ENCODE measurements at places on chromosomes 7 and 10. TPM values are rescaled to one million over a fixed set of nuclear protein-coding genes. Genes with fewer than 3 reads are reported as not detected.

- no peak for DNase-seq
Observed at GRCh38 chr10:103539751-103540150, 46.2 kb downstream of the NEURL1 start.

DNA sequence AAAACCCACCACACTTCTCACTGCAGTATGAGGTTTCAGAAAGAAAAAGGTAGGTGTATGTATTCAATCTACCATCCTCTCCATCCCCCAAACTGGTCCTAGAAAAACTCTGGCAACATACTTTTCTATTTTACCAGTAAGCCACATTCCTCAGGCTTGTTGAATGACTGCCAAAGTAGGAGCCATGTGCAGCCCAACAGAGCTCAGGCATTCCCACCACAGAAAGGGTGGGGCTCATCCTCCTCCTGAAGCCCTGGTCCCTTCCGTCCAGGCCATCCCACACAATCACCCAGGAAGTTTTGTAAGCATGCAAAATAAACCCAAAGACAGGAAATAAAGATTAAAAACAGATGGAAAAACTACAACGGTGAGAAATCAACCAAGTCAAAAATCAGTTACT lies 57.2 kb downstream of the MAD1L1 start:
- no peak for DNase-seq

DNA sequence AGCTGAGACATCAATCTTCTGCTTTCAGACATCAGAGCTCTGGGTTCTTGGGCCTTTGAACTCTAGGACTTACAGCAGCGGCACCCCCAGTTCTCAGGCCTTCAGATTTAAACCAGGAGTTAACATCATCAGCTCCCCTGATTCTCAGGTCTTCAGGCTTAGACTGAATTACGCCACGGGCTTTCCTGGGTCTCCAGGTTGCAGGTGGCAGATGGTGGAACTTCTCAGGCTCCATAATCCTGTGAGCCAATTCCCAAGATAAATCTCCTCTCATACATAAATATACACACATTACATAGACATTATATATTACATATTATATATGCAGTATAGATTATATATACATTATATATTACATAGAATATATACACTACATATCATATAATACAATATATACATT lies 408.9 kb upstream of the AUTS2 start:
- no peak for DNase-seq

- no peak for DNase-seq
Observed at GRCh38 chr10:7239312-7239985, 171.4 kb downstream of the SFMBT2 start.

DNA sequence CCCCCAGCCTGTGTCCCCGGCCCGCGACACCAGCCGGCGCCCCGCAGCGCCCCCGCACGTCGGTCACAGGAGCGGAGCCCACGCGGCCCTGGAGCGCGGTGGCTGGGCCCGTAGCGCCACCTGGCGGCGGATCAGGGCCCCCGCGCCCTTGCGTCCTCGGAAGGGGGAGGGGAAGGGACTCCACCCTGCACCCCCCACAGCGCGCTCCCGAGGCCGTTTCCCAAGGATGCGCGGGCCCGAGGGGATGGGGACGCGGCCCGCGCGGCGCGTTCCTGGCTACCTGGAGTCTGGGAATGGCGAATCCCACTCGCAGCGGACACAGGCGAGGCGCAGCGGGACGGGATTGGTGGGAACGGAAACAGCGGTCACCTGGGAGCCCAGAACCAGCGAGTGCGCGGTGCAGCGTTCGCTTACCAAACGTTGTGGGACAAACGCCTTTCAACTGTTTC lies 23.8 kb upstream of the MKI67 start:
- DNase-seq = peak; percentile 78

GRCh38 chr7:157607218-157607617 lies 270.4 kb downstream of the DNAJB6 start:
- DNase-seq = no peak

AOC1 gene
- total RNA-seq = 0.28 TPM

DNA sequence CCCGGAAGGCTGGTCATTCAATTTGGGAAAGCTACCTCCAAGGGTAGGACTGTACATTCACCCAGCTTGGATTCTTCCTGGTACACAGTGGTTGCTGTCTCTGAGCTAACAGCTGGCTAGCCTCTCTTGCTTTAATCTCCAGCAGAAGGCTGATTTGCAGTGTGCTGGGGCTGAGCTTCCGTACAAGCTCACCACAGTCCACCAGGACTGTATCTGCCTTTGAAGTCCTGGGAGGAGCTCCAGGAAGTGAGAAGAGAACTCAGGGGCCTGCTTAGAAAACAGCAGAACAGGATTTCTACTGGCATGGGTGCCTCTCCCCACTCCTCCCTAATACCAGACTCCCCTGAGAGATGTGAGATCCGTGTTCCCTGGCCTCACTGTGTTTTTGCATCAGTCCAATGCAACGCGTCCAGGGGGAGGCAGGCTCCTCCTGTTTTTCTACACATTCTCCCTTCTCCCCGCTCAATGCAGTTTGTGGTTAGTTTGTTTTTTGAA lies 6.6 kb downstream of the AFAP1L2 start:
- no peak for DNase-seq

DRGX gene
- total RNA-seq = not detected

- no peak for DNase-seq
Observed at GRCh38 chr7:130838738-130839137, 104.7 kb upstream of the KLF14 start.

PNLIPRP3 gene
- total RNA-seq = not detected

ODAD2 gene
- total RNA-seq = 0.33 TPM

STEAP1B gene
- 0.28 TPM for total RNA-seq

GRCh38 chr7:134042307-134042706 lies 84.8 kb upstream of the LRGUK start:
- no peak for DNase-seq

DNA sequence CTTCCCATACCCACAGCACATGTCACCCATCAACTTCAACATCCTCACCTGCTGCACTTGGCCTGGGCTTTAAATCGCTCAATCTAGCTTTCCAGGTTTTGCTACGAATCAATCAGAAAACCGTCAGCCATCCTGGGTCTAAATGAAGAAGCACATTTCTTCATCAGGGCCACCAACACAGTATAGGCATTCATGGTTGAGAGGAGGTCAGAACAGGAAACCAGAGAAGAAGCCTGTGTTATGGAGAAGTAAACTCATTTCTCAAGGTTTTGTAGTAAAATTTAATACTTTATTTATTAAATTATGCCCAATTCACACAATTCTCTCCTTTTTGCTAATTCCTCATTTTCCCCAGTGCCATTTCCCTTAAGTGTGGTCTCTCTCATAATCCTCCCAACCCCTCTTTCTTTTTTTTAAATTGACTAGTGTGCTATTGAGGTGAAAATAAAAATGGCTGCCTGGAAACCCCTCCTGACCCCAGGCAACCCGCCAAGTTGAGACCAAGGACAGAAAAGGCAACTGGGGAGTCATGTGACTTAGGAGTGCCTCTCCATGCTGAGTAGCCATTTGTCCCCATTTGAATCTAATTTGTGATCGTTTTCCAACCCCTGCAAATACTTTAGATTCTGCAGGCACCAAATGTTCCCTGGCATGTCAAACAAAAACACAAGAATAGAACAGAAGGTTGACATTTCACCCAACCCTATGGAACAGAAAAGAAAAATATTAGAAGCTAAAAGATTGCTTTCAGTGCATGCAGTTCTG lies 181.1 kb upstream of the NAMPT start:
- DNase-seq = no peak

HTR5A gene
- not detected for total RNA-seq
